RCC 7860 (cell line): ENCODE measurements at places on chromosomes 13 and 19.

DNA sequence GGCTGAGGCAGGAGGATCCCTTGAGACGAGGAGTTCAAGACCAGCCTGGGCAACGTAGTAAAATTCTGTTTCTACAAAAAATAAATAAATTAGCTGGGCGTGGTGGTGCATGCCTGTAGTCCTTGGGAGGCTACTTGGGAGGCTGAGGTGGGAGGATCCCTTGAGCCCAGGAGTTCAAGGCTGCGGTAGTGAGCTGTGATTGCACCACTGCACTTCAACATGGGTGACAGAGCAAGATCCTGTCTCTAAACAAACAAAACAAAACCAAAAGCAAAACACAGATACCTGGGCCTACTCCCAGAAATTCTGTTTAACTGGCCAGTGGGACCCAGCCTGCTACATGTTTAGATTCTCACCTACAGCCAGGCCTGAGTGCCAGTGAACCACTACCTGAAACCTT is 74.6 kb upstream of the MEDAG start:
- no peak for DNase-seq

DNA sequence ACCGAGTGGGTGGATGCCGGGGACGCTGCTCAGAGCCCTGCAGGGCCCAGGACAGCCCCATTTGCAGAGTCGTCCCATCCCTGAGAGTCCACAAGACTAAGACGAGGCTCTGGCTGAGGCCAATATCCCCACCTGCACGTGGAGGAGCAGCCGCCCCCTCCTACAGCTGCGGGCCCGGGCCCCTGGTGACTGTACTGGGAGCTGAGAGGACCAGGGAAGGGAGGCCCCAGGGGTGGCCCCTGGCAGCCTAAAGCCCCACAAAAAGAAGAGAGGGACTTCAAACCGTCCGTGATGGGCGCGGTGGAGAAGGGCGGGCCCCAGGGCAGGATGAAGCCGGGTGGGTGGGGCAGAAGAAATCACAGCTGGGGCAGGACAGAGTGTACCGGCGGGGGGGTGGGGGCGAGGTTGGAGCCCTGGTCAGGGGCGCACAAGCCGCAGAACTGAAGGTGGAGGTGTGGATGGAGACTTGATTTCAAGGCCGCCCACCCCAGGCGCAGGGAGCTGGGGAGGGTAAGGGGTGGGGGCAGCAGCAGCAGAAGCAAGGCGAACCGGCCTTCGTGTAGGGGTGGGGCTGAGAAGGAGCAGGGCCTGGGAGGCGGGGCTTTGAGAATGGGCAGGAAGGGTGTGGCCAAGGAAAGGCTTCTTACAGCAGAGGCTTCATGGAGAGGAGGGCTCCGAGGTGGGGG is 12.9 kb downstream of the CFD start:
- DNase-seq, result no peak

- DNase-seq, result no peak
These were observed 163.7 kb downstream of the URI1 start for GRCh38 chr19:30105727-30106126.

DNA sequence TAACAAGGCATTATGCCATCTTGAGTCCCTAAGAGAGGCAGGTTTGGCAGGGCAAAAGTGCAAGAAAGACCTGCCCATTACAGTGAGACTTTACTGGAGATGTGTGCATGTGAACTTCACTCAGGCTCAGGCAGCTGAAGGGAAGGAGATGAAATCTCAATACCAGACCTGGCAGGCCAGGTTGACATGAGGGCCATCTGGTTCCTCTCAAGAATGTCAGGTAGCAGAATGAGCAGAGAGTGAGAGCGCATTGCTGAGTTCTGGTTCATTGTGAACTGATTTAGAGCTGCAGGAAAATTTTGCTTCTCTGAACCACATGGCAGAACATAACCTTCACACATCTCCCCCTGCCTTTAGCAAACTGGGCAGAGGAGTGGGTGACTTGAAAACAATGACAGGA is 406.3 kb downstream of the GPC5 start:
- no peak for DNase-seq

DNA sequence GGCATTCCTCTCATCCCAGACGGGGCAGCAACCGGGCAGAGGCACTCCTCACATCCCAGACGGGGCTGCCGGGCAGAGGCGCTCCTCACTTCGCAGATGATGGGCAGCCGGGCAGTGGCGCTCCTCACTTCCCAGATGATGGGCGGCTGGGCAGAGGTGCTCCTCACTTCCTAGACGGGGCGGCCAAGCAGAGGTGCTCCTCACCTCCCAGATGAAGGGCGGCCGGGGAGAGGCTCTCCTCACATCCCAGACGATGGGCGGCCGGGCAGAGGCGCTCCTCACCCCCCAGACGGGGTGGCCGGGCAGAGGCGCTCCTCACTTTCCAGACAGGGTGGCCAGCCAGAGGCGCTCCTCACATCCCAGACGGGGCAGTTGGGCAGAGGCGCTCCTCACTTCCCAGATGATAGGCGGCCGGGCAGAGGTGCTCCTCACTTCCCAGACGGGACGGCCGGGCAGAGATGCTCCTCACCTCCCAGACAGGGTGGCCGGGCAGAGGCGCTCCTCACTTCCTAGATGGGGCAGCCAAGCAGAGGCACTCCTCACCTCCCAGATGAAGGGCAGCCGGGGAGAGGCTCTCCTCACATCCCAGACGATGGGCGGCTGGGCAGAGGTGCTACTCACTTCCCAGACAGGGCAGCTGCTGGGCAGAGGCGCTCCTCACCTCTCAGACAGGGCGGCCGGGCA is 68.9 kb downstream of the ZNF708 start:
- DNase-seq, result no peak
